ENCODE measurements at places on chromosomes 13 and 19. TPM values are rescaled to one million over a fixed set of nuclear protein-coding genes. Genes with fewer than 3 reads are reported as not detected.

DNA sequence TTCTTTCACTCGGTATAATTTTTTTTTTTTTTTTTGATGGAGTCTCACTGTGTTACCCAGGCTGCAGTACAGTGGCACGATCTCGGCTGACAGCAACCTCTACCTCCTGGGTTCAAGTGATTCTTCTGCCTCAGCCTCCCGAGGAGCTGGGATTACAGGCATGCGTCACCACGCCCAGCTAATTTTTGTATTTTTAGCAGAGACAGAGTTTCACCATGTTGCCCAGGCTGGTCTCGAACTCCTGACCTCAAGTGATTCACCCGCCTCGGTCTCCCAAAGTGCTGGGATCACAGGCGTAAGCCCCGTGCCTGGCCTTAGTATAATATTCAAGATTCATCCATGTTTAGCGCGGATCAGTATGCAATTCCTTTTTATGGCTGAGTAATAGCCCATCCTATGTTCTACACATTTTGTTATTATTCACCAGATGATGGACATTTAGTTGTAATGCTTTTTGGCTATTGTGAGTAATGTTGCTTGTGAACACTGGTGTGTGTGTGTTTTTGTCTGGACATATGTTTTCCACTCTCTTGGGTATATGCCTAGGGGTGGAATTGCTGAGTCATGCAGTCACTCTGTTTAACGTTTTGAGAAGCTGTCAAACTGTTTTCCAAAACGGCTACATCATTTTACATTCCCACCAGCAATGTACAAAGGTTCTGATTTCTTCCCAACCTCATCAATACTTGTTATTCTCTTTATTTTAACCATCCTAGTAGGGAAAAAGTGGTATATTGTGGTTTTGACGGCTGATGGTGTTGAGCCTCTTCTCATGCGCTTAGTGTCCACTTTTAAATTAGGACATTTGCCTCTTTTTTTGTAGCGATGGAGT is 22.9 kb downstream of the PLEKHF1 start:
- H3K27me3 ChIP-seq, result no peaks in the 10 kb centered on the region
- H3K4me3 ChIP-seq, result no peak overlapping the region
- H3K4me1 ChIP-seq, result peaks cover 10% of the 10 kb centered on the region
- no peak for DNase-seq
- H3K36me3 ChIP-seq, result no peaks in the 10 kb centered on the region
- H3K27ac ChIP-seq, result no peak overlapping the region

Gene TEKTIP1
- 12.4 TPM for total RNA-seq

GRCh38 chr19:42229301-42229854 is 9.3 kb downstream of the ZNF526 start:
- H3K4me1 ChIP-seq, result peaks cover 9% of the 10 kb centered on the region
- H3K27me3 ChIP-seq, result no peaks in the 10 kb centered on the region
- DNase-seq, result no peak
- H3K4me3 ChIP-seq, result no peak overlapping the region

GRCh38 chr13:75804605-75805004 is 168.5 kb downstream of the LMO7 start:
- peaks cover 11% of the 10 kb centered on the region for H3K4me1 ChIP-seq
- H3K27me3 ChIP-seq, result no peaks in the 10 kb centered on the region
- no peak overlapping the region for H3K4me3 ChIP-seq
- no peak overlapping the region for H3K27ac ChIP-seq
- DNase-seq, result no peak

Gene PLEKHF1
- 34.5 TPM for total RNA-seq

Gene RHPN2
- 0.16 TPM for total RNA-seq

Measured in T-cell (primary cell).